AG04450 (cell line): ENCODE measurements at places on chromosomes 1 and 21. TPM values are rescaled to one million over a fixed set of nuclear protein-coding genes. Genes with fewer than 3 reads are reported as not detected.

SPATA46 gene
- polyA plus RNA-seq: not detected in 2 replicates

SPRR5 gene
- polyA plus RNA-seq: not detected in 2 replicates

DAB1 gene
- 0.05 and 0.16 TPM in 2 replicates for polyA plus RNA-seq

PERM1 gene
- polyA plus RNA-seq: not detected in 2 replicates

TEDDM1 gene
- not detected in 2 replicates for polyA plus RNA-seq

DNA sequence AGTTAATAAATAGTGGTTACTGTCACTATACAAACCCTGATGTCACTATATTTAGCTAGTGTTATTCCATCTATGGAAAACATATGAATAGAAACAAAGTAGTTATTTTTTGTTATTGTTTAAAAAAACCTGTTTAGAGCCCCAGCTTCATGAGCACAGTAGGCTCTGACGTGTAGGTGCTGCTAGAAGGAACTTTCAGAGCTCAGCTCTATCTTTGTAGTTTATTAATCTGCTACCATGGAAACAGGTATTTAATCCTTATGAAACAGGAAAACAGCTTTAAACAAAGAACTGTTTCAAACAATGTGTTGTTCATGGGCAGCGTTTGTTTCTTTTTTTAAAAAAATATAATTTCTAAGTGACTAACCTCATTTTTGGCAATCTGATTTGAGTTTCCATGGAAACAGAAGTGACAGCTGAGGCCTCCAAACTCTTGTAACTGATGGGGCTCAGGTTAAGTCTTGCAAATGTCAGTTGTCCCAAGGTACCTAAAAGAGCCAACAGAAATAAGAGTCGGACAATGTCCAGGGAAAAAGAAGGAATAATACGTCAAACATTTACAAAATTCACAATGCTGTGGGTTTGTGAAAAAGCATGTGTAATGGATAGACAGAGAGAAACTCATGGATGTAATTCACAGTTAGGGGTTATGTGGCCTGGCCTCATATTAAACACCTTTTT lies 162.0 kb upstream of the C21orf91 start:
- no peak for DNase-seq

- no peak for DNase-seq
These were observed 4.1 kb upstream of the HPCA start for GRCh38 chr1:32881871-32882850.

- no peak for DNase-seq
These were observed 188.8 kb downstream of the TNR start for GRCh38 chr1:175554586-175554985.

DNA sequence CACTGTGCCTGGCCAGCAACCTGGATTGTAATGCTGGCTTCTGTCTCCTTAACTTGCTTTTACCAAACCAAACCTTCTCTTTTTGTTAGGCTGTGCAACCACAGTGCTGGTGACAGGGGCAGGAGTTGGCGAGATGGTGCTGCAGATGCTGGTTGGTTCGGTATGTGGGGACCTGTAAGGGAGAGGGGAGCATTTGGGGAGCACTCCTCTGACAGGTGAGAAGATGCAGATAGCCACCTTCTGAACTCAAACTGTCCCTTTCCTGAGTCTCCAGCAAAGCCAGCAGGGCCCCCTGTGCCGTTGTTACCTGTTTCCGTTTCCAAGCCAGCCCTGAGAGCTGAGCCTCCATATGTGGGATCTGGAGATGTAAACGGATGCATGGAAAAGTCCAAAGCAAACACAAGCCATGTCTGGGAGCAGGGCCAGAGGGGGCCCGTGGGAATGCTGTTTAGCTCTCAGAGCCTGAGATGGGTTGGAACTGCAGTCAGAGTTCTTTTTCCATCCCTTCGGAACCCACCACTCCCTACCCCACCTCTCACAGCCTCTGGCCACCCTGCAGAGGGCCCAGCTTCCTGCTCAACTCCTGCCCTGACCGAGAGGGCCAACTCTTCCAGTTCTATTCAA lies 34.0 kb downstream of the ELK4 start:
- no peak for DNase-seq

- DNase-seq: no peak
These were observed 483.0 kb downstream of the NCAM2 start for GRCh38 chr21:21481239-21481638.

DNA sequence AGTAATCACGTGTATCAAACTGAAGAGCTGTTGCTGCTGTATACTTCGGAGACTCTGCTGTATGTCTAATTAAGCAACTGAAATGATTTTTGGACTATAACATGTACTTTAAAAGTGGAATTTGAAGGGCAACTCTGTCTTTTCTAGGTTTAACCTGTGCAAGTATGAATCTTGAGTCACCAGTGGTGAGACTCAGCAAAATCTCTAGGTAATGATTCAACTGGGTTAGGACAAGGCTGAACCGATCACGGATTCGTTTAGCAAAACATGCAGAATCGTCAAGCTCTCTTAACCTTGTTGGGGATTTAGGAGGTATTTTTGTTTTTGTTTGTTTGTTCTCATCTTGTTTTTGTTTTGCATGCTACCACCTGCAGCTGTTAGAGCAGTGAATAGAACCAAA lies 149.6 kb downstream of the CYYR1 start:
- no peak for DNase-seq

GRCh38 chr1:9646037-9646436 lies 5.5 kb upstream of the PIK3CD start:
- DNase-seq: no peak

- DNase-seq: no peak
These were observed 23.1 kb downstream of the FOXJ3 start for GRCh38 chr1:42311897-42312296.

- no peak for DNase-seq
These were observed 627.6 kb downstream of the NPHP4 start for GRCh38 chr1:5364591-5364990.

GRCh38 chr1:60994369-60994768 lies 88.0 kb upstream of the NFIA start:
- no peak for DNase-seq

- DNase-seq: peak; percentile 7
These were observed 29.5 kb downstream of the HLX start for GRCh38 chr1:220908757-220909156.

- DNase-seq: no peak
These were observed 406.1 kb downstream of the RPS6KC1 start for GRCh38 chr1:213457186-213457585.

DNA sequence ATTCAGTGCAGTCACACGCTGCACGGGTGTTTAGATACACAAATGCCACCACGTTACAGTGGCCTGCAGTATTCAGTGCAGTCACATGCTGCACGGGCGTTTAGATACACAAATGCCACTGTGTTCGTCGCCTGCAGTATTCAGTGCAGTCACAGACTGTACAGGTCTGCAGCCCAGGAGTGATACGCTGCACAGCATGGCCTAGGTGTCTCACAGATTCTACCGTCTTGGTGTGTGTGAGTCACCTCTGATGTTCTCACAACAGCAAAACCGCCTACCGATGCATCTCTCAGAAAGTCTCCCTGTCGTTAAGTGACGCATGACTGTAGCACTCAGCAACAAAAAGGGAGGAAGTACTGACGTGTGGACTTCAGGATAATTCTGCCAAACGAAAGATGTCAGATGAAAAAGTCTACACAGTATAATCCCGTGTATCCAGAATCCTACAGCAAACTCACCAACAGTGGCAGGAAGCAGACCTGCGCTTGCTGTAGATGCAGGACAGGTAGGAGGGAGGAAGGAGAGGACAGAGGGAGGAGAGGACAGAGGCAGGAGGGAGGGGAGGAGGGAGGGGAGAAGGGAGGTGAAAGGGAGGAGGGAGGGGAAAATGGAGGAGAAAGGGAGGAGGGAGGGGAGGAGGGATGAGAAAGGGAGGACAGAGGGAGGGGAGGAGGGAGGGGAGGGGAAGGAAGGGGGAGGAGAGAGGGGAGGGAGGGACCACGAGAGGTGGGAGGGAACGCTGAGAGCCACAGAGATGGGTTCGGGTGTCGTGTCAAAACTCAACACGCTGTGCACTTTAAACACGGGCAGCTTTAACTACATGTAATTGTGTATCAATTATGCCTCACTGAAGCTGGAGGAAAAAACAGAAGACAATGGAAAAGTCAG lies 36.3 kb upstream of the PCBP3 start:
- DNase-seq: no peak

DNA sequence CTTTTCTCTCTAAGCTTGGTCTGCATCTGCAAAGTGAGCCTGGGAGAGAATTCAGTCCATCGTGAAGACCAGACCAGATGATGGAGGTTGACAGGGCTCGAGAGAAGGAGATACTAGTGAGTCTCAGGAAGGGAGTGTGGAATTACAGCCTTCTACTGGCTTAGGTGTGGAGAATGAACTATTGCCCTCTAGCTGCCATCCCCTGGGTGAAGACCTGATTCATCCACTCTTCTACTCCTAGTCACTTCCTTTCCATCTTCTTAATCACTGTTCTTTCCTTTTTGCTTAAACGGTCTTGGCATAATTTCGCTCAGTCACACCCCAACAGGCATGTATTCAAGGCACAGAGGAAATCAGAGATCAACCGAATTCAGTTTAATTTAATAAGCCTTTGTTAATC lies 34.0 kb upstream of the HSD17B7 start:
- no peak for DNase-seq

DNA sequence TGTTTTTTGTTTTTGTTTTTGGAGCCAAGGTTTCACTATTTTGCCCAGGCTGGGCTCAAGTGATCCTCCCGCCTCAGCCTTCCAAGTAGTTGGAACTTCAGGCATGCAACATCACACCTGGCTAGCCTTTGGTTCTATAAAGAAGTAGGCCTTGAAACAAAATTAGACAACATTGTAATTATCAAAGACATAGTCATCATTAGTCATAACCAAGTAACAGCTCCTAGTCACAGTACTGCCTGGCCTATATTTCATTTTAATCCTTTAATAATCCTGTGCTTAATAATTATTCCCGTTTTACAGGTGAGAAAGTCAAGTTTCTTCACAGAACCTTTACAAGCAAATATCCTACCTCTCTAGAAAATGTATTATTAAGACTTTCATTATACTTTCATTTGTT lies 52.3 kb upstream of the TBX15 start:
- no peak for DNase-seq

DNA sequence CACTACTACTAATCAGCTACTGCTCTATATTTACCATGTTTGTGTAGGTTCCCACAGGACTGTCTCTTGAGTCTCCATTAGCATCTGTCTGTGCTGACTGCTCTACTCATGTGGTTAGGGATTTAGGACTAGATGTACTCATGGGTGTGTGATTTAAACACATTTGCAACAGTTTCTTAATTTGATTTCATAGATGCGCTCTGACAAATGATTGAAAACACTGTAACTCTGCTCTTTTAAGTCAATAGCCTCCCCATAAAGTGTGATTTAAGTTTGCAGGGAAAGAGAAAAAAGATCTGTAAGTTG lies 809.3 kb downstream of the NCAM2 start:
- no peak for DNase-seq

DNA sequence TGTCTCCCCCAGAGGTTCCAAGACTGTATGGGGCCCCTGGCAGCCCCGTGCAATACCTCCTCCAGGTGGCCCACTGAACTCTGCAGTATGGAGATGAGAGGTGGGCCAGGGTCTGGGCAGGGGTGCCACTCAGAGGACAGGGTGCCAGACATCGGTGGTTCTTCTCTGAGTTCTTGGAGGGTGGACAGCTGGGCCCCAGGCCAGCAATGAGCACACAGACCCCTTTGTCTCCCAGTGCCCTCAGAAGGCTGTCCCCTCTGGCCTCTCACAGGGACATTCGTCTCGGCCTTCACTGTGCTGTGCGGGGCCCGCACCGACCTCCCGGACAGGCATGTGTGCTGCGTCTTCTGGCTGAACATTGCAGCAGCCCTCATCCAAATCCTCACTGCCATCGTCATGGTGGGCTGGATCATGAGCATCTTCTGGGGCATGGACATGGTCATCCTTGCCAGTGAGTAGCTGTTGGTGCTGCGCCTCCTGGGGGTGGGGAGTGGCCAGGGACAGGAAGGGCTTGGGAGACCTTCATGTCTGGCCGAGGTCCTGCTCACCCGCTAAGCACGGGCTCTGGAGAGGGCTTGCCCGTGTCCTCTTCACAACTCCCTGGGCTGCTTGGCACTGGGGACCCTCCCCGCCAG lies 48.1 kb downstream of the STUM start:
- DNase-seq: no peak

DNA sequence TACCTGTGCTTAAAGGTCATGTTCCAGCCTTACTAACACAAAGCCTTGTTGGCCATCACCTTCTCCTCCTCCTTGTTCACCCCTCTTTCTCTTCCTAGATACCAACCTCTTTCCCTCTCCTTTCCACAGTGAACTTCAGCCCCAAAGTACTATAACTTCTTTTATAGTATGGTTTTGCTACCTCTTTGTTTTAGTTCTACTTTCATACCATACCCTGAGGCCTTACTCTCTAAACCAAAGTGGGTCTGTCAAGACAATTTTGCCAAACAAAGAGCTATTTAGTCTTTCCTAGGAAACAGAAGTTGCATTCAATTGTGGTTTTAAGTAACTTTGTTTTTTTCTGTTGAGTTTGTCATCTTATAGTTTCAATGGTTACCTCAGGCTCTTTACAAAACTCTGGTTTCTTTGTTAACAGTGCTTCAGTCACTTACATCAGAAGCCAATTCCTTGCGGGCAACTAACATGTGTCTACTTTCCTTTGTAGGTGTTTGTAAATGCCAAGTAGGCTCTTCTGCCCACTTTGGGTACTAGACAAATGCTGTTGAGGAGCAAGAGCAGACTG lies 623.9 kb upstream of the PKN2 start:
- DNase-seq: no peak
